Right ventricle myocardium superior (tissue), 1 donor: ENCODE measurements at places on chromosomes 5 and 9.

GRCh38 chr5:19256036-19256435 is 732.0 kb downstream of the CDH18 start:
- no peak for DNase-seq

DNA sequence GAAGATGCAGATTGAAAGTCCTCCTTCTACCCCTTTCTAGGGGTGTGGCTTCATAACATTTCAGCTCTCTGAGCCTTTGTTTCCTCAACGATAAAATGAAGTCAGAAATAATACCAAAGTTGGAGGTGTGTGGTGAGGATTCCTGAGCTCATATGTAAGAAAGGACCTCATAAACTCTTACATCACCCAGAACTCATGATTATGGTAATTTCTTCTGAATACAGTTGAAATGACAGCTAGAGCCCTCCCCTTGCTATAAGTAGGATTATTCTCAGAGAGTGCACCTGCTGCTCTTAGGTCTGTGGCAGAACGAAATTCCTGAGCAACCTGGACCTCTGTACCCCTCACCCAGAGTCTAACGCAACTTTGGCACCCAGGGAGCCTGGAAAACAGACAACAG is 291.4 kb upstream of the KLF4 start:
- DNase-seq, result no peak

GRCh38 chr5:72074251-72074650 is 33.0 kb upstream of the MAP1B start:
- no peak for DNase-seq

- peak; percentile 88 for DNase-seq
Measured at GRCh38 chr9:129131300-129132145, 20.3 kb downstream of the PTPA start.

DNA sequence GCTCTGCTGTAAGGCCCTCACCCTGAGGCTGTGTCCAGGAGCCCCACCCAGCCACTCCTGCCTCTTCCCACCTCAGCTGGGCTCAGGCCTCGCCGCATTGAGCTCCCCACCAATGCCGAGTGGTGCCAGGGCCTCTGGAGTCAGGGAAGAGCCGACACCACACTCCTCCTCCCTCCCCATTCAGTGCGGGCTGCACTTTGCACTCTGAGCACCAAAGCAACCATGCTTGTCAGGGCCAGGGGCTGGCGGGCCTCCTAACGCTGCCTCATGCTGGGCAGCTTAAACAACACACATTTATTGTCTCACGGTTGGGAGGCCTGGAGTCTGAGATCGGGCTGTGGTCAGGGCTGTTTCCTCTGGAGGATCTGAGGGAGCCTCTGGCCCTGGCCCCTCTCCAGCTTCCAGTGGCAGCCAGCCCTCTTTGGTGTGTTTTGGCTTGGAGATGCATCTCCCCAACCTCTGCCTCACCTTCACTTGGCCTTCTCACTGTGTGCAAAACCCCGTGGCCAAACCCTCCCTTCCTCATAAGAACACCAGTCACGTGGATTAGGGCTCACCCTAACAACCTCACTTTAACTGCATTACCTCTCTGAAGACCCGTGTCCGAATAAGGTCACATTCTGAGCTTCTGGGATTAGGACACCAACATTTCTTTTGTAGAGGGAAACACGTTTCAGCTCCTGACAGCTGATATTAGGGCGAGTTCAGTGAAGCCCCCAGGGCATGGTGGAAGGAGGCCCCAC is 157.8 kb downstream of the MED10 start:
- no peak for DNase-seq

- DNase-seq, result no peak
Measured at GRCh38 chr9:121141706-121142105, 60.0 kb downstream of the RAB14 start.

DNA sequence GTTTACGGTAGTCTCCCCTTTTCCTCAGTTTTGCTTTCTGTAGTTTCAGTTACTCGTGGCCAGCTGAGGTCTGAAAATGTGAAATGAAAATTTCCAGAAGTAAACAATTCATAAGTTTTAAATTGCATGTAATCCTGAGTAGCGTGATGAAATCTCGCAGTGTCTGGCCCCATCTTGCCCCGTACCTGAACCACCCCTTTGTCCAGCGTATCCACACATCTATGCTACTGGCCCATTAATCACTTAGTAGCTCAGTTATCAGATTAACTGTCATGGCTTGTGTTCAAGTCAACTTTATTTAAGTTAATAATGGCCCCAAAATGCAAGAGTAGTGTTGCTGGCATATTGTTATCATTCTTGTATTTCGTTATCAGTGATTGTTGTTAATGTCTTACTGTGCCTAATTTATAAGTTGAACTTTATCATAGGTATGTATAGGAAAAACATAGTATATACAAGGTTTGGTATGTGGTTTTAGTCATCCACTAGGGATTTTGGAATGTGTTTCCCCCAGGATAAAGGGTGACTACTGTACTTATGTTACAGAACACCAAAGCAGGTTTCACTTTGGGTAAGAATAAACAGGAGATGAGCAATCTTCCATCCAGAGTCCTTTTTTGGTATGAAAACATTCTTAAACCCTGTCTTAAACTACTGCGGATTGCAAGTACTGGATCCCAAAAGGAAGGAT is 118.4 kb upstream of the KCNN2 start:
- DNase-seq, result no peak

- DNase-seq, result no peak
Measured at GRCh38 chr9:69867081-69867814, 46.6 kb downstream of the CFAP95 start.

DNA sequence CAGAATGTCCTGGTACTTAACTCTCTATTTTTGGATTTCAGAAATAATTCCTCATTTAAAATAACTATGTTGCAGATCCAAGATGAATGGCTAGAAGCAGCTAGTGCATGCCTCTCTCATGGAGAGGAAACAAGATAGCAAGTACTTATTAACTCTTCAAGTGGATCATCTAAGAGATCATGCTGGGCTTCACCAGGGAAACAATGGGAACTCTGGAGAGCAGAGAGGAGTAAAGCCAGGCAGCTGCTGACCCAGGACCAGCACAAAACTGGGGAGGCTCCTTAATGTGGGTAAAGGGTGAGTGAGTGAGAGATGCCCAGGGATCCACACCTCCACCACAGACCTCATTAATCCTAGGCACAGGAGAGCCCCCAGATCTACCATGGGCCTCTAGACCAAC is 897.8 kb upstream of the ACO1 start:
- no peak for DNase-seq

DNA sequence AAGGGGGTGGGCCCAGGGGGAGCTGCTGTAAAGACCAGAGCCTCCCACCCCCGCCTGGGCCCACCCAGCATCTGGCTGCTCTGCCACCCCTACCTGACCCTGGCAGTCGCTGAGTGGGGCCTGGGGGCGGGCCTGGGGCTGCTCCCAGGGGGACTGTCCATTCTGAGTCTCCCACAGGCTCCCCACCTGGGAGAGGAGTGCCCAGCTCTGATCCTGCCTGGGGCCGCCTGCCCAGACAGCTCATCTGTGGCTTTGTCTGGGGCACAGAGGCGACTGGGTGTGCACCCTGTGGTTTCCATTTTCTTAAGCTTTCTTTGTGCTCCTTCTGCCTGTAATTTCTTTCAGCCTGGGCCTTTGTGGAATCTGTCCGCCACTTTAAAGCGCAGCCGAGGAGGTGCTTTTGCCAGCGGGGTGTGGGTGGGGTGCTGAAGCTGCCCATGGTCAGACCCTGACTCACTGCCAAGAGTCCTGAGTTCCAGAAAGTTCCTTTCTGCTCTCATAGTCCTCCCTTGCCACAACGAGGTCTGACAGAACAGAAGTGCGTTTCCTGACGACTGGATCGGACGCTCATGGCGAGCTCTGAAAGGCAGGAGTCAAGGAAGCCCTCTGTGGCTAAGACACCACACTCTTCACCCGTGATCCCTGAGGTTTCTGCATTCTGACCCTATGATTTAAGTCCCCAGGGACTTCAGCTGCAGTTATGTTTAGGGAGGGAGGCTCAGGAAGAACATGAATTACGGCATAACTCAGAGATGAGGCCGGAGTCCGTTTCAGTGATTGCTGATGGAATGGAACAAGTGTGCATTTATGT is 225.0 kb downstream of the FANCC start:
- no peak for DNase-seq

GRCh38 chr5:60577116-60577515 is 122.8 kb downstream of the DEPDC1B start:
- DNase-seq, result no peak

- DNase-seq, result no peak
Measured at GRCh38 chr5:41878643-41879478, 8.6 kb upstream of the OXCT1 start.

- DNase-seq, result no peak
Measured at GRCh38 chr5:138103319-138103637, 19.4 kb downstream of the WNT8A start.

DNA sequence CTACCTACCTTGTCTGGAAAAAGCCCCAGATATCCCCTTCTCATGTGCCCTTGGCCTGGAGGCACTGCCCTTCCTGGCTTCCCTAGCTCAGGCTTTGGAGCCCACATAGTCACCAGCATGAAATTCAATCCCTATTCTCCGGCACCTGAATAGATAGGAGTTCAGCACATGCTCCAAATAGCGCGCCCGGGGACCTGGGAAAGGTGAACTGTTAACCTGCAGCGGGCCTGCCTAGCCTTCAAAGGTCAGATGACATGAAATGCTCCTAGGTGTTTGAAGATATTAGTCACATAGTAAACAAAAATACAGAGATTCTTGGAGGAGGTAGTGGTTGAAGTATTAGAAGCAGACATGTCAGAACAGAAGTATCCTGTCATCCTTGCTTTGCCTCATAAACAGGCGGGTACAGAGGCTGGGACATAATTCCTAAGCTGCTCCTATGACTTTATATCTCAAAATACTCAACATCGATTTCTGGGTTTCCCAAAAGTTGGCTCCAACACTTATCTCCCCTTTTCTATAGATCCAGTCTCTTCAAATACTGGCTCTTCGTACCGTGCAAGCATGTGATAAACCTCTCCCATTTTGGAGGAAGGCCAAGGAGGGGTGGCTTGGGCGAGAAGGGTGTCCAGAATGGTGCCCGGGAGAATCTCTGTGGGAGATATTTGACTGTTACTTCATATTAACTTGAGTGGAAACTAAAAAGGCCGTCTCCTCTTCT is 88.0 kb upstream of the ANKH start:
- DNase-seq, result no peak

- DNase-seq, result no peak
Measured at GRCh38 chr9:29078063-29078666, 1504.9 kb upstream of the C9orf72 start.

DNA sequence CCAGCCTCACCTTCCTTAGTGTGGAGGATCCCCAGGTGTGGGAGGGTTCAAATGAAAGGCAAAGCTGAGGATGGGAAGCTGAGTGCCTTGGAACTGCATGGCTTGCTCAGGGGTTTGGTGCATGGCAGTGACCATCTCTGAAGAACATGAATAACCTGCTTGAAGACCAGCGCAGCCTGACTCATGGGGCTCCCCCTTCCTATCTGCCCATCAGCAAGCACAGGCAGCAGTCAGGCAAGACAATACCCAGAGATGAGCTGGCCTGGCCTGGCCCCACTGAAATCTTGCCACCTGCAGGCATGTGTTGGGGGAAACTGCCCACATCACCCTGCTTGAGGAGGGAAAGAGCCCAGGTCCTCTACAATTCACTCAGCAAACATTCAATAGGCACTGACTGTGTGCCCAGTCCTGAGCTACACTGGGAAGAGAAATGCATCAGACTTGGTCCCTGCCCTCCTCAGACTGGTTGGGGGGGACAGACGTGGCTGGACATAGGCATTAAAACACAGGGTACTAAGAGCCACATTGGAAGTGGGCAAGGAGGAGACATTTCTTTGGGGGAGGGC is 105.0 kb upstream of the ALDH1B1 start:
- no peak for DNase-seq

DNA sequence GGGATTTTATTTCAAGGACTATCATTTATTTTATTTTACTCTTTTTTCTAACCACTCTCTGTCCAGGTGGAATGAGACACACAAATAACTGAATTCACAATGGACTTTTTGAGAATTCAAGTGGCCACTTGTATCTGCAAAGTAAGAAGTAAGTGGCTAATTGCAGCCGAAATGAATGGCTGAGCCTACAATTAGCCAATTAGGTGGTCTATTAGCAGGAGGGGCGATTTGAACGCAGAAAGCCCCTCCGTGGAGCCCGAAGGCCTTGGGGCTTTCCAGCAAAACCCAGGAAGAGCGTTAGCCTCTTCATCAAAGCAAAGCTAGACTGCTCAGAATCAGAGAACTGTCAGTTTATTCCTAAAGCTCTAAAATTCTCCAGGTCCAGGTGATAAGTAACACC is 176.9 kb downstream of the EBF1 start:
- no peak for DNase-seq

DNA sequence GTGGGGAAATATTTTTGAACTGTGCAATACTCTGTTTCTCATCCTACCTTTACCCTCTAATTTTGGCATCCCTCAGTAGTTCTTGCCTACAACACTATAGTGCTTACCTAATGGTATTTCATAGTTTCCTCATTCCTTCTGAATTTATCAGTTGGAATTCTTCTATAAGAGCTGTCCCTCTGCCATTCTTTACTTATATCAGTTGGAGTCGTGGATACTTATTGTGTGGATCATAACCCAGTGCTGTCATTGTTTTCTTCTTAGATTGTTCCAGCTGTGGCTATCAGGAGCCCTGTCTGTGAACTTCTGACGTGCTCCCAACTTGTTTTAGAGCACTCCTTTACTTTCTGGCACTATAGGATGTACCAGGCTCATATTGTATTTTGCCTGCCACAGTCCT is 146.1 kb upstream of the OTULINL start:
- no peak for DNase-seq

DNA sequence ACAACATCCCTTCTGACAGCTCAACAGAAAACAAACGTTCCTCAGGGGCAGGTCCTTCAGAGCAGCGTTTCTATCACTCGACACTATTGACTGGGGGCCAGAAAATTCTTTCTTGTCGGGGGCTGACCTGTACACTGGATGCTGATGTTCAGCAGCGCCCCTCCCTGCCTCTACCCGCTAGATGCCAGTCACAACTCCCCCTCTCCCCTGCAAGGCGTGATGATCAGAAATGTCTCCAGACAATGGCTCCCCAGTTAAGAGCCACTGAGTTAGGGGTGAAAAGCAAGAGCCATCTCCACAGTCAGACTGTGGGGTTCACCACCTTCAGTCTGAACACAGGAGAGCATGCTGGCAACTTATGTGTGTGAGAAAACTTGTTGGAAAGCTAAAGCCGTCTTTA is 39.8 kb downstream of the SERINC5 start:
- DNase-seq, result no peak

- DNase-seq, result no peak
Measured at GRCh38 chr5:180069589-180070247, 1.8 kb downstream of the RNF130 start.

DNA sequence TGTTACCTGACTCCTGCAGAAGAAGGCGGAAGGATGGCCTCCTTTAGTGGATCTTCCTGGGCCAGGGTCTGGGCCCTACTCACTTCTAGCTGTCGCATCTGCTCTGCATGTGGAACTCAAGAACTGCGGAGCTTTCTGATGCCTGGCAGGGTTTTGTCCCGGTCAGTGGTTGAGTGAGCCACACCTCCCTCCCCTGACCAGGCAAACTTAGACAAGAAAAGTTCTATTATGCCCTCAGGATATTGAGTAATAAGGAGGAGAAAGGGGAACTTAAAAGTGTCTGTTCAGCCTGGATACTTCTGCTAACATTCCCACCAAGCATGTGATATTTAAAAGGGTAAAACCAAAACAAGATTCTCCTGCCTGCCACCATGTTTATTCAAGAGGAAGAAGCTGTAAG is at the start of gene FYB1:
TSS of gene FYB1 (minus strand) at position 127 of the 400 bp plus-strand sequence. CDS start 16,603 bp downstream, outside the sequence.
- DNase-seq, result peak; percentile 59

GRCh38 chr9:110087605-110088004 is 120.4 kb downstream of the C9orf152 start:
- no peak for DNase-seq
